ENCODE measurements at places on chromosomes 1 and 21.

- peak; percentile 82 for DNase-seq
Observed at GRCh38 chr1:112707221-112708001, 484 bp upstream of the RHOC start.

DNA sequence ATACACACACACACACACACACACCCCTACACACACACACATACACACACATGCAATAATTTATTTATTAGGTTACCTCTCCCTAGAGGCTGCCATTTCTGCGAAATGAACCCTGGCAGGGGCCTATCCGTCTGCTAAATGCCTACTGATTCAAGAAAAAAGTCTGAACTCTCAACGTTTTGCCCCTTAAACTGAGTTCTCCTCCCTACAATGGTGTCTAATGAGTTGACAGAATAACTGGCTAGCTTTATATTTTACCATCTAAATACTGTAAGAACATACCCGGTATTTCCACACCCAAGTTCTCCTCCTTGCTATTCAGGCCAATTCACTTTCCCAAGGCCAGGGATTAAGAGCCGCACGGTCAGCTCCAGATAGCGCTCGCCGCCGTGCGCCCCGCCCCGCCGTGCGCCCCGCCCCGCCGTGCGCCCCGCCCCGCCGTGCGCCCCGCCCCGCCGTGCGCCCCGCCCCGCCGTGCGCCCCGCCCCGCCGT is 339 bp upstream of the RNPC3 start:
- DNase-seq: peak; percentile 22

DNA sequence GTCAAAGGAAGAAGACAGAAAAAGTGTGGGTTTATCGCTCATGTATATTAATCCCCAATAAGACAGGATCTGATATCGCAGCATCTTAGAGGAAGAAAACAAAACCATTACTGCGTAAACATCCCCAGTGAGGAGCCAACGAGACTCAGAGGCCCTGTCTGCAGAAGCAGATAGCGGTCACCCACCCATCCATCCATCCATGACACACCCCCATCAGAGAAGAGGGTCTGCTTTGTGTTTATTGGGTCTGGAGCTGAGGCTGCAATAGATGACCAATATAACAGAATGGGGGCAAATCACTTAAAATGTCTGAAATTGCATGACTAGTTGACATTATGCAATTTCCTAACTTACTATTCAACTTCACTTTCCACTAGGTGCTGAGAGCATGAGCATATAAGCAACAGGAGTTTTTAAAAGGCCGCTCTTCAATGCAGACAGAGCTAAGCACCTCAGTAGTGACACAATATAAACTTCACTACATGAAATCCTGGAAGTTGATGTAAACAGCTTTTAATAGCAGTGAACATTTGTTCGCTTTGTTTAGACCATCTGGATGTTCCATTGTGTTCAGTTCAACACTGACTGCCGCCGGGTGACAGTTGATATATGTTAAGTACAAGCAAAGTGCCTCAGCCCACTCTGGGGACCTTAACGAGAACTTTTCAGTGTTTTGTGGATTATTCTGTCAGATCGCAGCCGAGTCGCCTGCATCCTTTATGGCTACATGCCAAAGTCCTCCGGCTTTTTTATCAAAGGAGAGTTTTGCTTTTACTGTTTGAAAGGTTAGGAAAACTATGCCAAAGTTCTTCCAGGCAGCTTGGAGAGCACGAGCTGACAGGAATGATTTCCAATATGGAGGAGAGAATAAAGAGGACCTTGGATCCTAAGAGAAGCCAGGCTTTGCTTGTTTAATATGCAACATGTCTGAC is 167.5 kb downstream of the ZNF281 start:
- no peak for DNase-seq

- DNase-seq: no peak
Observed at GRCh38 chr1:119061700-119062099, 73.6 kb upstream of the TBX15 start.

DNA sequence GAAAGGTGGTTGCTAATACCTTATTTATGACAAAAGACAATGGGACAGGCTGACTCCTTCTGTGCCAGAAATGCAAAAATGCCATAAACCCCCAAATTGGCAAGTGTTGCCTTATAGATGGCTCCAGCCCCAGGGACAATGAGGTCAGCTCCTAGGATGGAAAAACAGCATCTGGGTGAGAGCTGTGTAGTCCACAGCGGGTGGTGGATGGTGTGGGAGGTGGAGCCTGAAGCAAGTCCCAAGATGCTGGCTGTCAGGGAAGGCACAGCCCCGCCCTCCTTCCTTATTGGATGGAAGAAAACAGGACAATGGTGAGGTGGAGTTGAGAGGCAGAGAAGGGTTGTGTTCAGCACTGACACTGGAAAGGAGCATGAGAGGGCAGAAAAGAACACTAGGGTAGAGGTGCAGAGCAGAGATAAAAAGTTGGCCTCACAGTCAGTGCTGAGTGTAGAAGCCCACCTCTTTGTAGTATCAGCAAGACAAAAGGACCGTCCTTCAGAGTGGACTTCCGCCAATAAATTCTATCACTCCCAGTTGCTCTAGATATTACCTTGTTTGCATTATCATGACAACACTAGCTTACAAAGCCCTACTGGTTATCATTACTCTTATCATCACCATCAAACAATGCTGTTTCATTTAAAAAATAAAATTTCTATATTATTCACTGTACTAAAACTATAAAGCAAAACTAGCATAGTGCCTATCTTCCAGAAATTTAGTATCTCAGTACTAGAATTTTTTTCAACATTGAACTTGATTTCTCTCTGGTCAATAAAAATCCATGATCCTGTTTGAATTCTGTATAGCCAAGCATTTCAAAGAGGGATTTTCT is 3.7 kb upstream of the SDE2 start:
- DNase-seq: peak; percentile 86

DNA sequence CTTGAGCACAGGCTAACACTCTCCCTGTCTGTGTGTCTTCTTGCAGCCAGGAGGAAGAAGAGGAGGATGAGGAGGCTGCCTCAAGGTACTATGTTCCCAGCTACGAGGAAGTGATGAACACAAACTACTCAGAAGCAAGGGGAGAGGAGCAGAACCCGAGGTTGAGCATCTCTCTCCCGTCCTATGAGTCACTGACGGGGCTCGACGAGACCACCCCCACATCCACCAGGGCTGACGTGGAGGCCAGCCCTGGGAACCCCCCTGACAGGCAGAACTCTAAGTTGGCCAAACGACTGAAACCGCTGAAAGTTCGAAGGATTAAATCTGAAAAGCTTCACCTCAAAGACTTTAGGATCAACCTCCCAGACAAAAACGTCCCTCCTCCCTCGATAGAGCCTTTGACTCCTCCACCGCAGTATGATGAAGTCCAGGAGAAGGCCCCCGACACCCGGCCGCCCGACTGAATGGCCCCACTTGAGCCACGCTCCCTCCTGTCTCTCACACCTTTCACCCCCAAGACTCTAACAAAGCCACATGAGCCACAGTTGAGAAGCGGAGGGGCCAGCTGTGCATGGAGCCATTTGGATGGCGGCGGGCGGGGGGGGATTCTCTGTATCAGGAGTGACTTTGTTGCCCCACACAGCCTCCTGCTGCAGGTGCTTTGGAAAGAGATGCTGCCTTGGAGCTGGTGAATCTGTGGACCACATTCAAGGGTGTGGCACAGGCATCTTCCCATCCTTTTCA is 27.6 kb upstream of the FHAD1 start:
- DNase-seq: no peak

DNA sequence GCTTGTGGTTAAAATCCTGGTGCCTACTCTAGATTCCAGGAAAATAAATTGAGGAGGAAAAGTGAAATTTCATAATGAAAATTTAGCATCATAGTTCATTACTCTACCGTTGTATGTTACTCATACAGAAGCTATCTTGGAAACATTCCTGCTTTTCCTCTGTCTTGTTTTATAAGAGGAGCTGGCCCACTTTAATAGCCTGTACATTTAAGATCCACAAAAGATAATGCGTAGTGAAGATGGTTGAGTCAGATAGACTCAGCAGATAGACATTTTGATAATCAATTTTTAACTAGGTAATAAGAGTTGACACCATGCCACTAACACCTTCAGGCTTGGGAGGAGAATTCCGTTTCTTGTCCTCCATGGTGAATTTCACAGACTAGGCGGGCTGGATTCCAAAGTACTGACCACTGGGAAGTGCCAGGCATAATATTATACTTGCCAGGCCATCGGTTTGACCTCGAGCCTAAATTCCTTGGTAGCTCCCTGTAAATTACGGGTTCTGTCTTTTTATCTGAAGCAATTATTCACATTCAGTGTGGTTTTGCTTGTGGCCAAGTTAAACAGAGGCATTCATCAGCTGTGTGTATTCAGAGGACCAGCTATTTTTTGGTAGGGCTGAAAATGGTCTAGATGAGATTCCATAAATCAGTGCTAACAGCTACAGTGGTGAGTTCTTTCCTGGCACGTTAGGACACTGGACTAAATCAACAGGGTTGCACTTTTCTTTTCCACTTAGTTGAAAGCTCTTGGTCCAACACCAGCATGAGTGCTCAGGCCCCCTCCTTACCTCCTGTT is 111.9 kb upstream of the KAZN start:
- peak; percentile 97 for DNase-seq

DNA sequence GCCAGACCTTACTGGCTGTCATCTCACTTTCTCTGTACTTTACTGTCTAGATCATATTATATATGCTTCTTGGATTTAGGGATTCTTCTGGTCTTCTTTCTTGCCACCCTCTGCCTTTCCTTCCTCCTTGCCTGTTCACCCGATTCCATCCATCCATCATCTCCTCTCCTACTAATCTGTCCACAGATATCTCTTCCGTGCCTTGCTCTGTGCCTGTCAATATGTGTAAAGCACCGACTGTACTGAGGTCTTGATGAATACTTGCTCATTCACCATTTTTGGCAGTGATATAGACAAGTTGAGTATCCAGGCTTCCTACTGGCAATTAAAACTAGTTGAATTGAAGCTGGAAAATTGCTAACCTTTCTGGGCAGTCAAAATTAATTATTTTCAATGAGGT is 8.1 kb downstream of the FMN2 start:
- no peak for DNase-seq

DNA sequence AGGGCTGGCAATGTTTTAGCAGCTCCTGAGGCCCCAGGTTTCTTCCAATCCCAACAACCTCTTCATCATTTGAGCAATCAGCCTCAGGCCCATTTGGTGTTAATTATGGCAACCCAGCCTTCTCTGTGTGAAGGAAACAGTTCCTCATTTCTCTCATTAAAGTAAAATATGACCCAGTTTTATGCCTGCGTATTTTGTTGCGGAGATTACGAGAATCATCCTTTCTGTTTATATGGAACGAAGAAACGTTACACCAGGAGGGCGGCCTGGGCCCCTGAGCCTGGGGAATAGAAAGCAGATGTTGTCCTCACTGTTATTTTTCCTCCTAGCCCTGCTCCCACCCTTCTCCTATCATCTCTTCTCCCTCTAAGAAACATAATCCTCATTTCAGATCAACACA is 332.2 kb upstream of the USP24 start:
- DNase-seq: no peak

GRCh38 chr1:87894062-87894461 is 565.4 kb downstream of the LMO4 start:
- no peak for DNase-seq

DNA sequence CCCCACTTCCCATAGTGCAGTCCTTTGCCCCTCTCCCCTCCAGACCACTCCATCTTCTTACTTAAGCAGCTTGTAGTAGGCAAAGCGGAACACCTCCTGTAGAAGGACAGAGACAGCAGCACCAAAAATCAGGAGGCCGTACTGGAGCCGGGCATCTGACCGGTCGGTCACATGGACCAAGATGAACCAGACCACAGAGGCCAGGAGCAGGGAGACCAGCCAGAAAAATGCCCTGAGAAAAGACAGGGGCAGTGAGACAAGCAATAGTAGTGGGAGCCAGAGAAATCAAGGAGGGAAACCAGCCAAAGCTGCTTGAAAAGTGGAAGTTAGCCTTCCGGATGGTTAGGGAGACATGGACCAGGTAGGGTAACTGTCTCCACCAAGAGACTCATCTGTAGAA is 920 bp downstream of the APH1A start:
- no peak for DNase-seq

DNA sequence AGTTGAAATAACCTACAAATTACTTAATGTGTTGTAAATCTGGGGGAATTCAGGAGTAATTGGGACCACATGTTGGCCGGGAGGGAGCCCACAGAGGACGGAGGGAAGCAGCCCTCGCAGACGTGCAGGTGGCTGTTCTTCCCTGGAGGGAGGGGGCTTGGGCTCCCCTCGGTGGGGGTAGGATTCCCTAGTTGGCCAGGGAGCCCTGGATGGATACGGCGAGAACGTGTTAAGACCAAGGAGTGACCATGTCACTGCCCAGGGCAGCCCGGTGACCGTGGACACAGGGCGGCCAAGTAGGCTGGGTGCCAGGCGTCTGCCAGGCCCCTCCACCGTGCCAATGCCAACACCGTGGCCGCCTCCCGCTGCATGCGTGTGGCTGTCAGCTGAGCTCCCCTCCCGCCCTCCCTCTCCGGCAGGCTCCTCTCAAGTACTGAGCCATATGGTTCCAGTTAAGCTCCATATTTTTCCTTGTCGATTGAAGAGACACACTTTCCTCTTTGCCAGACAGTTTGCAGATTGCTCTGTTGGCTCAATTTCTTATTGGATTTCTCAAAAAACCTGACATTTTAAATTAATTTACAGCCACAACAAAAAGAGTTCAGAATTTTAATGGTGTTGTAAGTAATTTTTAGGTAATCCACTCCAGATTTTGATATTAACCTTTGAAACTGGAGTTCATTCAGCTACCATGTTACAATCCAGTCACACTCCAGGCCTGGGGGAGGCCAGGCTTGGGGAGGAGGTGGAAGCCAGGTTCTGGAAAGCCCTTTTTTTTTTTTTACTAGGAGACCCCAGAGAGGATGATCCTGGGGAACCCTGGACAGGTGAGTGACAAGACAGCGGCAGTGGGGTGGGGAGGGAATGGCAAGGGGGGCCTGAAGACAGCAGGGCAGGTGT is 71.2 kb downstream of the CASZ1 start:
- no peak for DNase-seq

GRCh38 chr1:169363046-169363730 is 4.4 kb downstream of the NME7 start:
- peak; percentile 90 for DNase-seq

DNA sequence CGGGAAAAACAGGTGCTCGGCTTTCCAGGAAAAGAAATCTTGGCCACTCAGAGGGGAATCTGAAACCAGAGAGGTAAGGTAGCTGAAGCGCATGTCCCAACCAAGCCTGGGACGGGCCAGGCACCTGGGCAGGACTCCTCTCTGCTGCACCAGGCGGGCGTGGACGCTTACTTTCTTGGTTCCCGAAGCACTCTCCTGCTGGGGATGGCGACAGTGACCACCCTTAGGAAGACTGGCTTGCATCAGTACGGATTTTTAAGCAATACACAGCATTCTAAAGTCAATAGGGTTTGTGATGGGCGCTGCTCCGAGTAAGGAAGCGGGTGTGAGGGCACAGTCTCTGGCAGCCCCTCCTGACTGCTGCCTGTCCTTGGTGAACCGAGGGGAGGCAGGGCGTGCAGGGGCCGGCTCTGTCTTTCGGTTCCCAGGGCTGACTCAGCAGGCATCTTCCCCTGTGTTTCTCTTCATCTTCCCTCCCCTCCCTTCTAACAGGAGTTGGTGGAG is 74.9 kb upstream of the ANGPTL1 start:
- DNase-seq: no peak
